ENCODE measurements at places on chromosomes 3 and 15.

DNA sequence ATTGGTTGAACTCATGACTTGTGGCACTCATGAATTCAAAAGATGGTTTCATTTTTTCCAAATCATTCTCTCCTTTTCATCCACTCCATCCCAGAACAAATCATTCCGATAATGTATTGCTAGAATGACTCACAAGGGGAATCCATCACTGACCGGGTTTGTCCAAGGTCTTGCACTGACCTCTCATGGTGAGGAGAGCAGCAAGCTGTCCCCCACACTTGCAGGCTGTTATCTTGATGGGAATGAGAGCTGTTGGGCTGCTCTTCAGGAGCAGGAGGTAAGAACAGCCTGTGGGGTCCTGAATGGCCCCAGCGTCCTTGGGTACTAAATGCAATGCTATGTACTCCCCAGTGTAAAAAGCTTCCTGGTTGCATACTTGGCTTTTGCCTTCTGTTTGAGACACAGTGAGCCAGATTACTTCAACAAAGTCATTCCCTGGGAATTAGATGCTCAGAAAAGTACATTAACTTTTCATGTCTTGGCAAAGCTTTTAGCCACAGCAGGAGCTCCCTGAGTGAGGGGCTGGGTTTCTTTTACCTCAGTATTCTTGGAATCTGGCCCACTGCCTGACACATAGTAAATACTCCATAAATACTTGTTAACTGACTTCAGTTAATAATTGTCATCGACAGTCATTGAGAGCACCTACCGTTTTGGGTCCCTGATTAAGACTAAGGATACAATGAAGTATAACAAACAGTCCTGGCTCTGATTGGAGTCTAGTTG lies 24.1 kb downstream of the CCNL1 start:
- DNase-seq = no peak

GRCh38 chr3:129603991-129604749 lies 2.3 kb downstream of the PLXND1 start:
- no peak for DNase-seq

DNA sequence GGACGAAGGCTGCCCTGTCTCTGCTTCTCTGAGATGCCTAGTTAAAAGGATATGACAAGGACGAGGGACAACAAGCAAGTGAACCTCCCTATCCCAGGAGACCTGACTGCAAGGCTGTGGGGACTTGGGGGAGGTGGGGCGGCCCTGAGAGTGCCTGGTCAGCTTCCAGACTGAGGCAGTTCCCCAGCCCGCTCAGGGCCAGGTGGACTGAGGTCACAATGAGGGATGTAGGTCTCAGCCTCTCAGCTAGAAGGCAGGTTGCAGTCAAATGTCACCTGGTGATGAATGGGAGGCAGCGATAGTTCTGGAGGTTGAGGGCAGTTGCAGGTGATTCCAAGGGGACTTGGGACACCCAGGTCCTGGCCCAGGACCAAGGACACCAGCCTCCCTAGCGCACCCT lies 30.6 kb downstream of the TKT start:
- DNase-seq = no peak

- no peak for DNase-seq
Measured at GRCh38 chr15:78767331-78767951, 43.8 kb downstream of the ADAMTS7 start.

GRCh38 chr3:75886971-75887526 lies 101.7 kb upstream of the ZNF717 start:
- no peak for DNase-seq

GRCh38 chr15:58686286-58686685 lies 63.2 kb downstream of the ADAM10 start:
- DNase-seq = no peak

DNA sequence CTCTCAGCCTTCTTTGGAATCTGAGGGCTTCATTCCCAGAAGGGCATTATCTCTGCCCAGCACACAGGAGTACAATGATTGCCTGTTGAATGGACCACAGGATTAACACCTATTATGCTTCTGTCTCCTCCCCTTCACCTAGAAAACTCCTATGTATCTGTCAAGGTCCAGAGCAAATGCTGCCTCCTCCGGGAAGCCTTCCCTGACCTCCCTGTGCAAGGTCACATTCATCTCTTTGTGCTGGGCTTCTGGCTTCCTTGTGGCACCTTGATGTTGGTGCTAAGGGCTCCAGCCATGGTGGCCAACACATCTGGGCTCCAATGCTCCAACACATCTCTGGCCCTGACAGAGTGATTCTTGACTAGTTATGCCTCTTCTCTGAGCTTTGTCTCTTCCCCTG lies 49.9 kb upstream of the ATP2B2 start:
- DNase-seq = no peak

DNA sequence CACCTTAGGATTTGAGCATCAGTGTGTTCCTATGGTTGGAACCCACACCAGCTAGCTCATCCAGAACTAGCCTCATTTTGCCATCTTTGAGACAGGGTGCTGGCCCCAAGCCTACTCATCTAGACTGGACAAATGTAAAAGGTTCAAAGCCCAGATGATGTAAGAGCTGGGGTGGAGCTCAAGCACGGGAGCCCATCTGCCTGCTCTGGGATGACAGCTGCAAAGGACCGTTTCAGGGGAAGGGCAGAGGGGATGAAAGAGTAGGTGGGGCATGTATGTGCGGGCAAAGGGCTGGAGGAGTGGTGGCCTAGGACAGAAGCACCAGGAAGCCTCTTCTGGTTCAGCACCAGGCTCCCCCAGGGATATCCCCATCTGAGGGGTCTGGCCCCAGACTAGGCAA lies 15.8 kb downstream of the CLK3 start:
- DNase-seq = no peak

GRCh38 chr15:75112278-75112847 lies 89.0 kb downstream of the PPCDC start:
- no peak for DNase-seq

- DNase-seq = no peak
Measured at GRCh38 chr15:39013262-39013661, 448.6 kb upstream of the RASGRP1 start.

GRCh38 chr15:82966671-82967071 lies 14.2 kb upstream of the HOMER2 start:
- DNase-seq = no peak

DNA sequence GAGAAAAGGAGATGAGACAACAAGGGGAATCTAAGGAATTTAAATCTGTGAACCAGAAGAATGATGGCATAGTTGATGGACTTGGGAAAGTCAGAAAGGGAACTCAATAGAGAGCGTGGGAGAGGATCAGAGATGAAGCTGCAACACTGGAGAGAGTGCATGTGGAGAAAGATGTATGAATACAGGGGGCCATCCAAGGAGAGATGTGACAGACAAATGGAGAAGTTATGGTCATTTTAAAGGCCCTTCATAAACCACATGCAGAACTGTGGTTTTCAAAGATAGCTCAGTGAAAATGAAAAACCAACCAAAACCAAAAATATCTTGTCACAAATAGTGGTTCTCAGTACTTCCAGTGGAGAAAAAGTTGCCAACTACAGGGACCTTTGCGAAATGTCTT lies 265.2 kb downstream of the SUCLG2 start:
- no peak for DNase-seq

- no peak for DNase-seq
Measured at GRCh38 chr3:78708565-78709073, 1059.2 kb downstream of the ROBO1 start.

DNA sequence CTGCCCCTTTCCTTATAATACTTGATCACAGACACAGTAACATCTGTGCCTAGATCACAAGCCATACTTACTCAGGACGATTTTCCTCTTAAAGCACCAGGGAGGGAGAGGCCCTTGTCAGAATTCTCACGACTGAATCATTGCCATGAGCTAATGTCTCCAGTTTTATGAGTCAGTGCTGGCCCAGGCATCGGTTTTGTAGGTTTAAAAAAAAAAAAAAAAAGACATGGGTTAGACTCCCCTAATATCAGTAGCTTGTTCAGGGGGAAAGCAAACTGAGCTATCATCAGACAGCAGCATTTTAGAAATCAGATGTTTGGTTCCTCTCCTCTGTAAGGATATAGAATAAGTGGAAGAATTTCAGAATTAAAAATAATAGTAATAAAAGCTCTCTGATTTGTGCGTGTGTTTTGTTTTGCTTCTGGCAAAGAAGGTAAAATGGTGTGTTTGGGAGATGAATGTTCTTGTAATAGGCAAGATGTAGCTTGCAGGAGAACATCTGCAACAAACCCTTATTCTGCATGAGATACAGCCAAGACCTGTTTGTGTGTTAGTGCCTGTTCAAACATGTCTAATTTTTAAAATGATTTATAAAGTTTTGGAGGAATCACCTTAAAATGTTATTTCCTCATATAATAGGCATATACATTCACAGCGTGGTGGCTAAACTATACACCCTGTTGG lies 193.6 kb downstream of the TP63 start:
- DNase-seq = no peak

GRCh38 chr3:107272471-107272870 lies 104.8 kb upstream of the CCDC54 start:
- DNase-seq = no peak

DNA sequence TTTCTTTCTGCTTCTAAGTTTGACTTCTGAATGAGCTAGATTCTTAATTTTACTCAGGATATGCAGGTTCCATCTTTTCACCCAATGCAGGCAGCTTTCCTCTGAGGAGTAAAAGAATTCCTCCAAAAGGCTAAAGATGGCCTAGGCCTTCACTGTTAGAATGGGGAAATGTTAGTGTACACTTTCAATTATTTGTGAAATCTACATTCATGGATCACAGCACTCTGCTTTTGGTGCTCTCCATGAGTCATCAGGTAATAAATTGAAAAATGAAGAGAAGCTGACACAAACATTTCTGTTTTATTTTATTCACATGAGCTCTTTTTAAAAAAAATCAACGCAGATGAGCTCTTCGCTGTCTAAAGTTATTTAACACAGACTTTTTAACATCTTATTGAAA lies 502.5 kb upstream of the GOLIM4 start:
- no peak for DNase-seq

- no peak for DNase-seq
Measured at GRCh38 chr3:184647405-184647936, 64.4 kb downstream of the MAGEF1 start.

- DNase-seq = no peak
Measured at GRCh38 chr3:43966126-43966525, 275.4 kb downstream of the ABHD5 start.

DNA sequence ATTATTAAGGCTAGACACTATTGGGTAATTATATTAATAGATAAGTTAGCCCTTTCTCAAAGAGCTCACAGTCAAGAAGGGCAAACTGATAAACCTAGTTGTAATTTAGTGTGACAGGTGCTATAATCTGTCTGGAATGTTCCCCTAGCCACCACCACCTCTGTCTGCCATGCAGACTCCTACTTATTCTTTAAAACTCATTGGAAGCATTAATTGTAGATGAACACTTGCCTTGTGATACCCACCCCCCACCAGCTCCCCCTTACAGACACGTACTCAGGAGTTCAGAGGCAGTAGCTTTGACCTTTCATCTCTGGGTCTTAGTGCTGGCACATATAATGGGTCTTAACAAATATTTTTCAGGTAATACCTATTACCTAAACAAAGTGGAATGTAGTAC lies 195.9 kb downstream of the TP63 start:
- no peak for DNase-seq

- DNase-seq = no peak
Measured at GRCh38 chr3:37590328-37591079, 271.2 kb upstream of the CTDSPL start.

GRCh38 chr3:67712259-67712658 lies 57.8 kb upstream of the SUCLG2 start:
- no peak for DNase-seq

DNA sequence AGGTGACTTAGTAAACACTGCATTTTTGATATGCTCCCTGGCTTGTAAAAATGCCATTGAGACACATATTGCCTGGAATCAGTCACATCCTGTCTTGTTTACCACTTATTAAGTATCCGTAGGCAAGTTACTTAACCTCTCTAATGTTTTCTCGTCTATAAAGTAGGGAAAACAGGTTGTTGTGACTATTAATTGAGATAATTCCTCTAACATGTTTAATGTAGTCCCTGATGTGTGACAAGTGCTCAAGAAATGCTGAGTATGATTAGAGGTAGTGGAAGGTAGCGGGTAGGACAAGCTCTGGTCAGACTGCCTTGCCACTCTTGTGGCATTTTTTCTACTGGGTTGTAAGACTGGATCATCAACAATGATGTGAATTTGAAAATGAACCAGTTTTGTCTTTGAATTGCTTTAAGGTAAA lies 54.1 kb downstream of the NFKBIZ start:
- DNase-seq = no peak

DNA sequence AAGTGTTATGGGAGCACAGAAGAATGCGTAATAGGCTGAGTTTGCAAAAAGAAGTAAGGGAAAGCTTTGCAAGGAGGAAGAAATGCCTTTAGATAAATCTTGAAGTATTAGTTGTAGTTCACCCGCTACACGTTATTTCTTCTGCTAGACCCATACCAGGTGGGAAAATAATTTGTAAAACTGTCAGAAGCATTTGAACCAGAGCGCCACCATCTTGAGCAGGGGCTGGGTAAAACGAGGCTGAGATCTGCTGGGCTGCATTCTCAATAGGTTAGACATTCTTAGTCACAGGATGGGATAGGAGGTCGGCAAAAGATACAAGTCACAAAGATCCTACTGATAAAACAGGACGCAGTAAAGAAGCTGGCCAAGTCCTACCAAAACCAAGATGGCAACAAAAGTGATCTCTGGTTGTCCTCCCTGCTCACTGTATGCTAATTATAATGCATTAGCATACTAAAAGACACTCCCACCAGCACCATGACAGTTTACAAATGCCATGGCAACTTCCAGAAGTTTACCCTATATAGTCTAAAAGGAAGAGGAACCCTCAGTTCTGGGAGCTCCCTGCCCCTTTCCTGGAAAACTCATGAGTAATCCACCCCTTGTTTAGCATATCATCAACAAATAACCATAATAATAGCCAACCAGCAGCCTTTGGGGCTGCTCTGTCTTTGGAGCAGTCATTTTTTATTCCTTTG lies 50.0 kb upstream of the ZNF280D start:
- no peak for DNase-seq

- no peak for DNase-seq
Measured at GRCh38 chr15:69593488-69593887, 140.9 kb downstream of the RPLP1 start.

DNA sequence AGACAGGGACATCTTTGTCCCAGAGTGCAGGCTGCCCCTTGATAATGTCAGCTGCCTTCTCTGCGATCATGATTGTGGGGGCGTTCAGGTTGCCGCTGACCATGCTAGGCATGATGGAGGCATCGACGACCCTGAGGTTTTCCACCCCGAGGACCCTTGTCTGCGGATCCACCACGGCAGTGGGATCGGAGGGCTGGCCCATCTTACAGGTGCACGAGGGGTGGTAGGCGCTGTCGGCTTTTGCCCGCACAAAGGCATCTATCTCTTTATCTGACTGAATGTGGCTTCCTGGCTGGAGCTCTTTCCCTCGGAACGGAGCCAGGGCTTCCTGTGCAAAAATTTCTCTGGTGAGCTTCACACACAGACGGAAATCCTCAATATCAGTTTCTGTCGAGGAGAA lies 28.4 kb downstream of the CHDH start:
- no peak for DNase-seq

GRCh38 chr3:10518506-10519150 lies 13.2 kb upstream of the ATP2B2 start:
- DNase-seq = no peak

All from activated CD4-positive, CD25-positive, alpha-beta regulatory T cell (primary cell).